ENCODE measurements at places on chromosomes 5 and 9.

- DNase-seq = no peak
Measured at GRCh38 chr9:130498918-130499698, 54.3 kb downstream of the ASS1 start.

- DNase-seq = no peak
Measured at GRCh38 chr5:59542851-59543820, 350.4 kb downstream of the PDE4D start.

DNA sequence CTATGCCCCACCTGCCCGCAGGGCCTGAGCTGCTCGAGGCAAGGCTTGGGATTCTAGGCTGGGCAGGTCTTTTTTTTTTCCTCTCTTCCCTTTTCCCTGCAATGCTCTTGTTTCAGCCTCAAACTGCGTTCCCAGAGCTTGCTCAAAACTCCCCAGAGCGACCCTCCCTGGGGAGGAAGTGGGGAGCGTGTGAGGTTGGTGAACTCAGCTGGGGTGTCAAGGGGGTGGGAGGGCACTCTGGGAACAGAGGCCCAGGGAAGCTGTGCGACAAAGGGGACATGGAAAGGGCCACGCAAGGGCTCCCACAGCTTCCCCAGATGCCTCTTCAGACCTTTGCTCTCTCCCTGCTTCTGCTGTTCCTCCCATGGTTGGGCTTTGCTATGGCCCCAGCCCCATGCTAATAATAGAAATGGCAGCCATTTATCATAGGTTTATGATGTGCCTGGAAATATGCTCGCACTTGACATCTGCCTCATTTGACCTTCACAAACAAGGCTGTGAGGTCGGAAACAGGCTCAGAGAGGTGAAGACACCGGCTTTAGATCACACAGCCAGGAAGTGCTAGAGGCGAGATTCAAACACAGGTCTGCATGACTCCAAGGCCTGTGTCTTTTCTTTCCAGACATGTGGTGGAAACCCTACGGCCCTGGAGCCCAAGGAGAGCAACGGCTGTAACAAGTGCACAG lies 40.9 kb upstream of the IL17B start:
- no peak for DNase-seq

GRCh38 chr5:39877479-39877878 lies 452.7 kb upstream of the DAB2 start:
- no peak for DNase-seq

- DNase-seq = no peak
Measured at GRCh38 chr5:126975796-126976195, 54.6 kb downstream of the MARCHF3 start.

DNA sequence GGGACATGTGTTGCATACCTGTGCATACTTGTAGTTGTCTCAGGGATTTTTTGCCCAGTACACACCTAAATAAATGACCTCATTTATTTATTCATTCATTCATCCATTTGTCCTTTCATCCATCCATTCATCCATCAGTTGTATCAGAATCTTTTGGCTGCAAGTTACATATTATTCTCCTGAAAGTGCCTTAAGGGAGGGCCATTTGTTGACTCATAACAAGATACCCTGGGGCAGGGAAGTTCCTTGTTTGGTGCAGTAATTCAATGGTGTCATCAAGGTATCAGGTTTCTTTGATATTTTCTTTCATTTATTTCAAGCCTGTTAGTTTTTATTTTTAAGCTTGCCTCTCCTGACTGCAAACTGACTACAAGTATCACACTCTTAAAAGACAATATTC lies 597.9 kb upstream of the TLE4 start:
- no peak for DNase-seq

DNA sequence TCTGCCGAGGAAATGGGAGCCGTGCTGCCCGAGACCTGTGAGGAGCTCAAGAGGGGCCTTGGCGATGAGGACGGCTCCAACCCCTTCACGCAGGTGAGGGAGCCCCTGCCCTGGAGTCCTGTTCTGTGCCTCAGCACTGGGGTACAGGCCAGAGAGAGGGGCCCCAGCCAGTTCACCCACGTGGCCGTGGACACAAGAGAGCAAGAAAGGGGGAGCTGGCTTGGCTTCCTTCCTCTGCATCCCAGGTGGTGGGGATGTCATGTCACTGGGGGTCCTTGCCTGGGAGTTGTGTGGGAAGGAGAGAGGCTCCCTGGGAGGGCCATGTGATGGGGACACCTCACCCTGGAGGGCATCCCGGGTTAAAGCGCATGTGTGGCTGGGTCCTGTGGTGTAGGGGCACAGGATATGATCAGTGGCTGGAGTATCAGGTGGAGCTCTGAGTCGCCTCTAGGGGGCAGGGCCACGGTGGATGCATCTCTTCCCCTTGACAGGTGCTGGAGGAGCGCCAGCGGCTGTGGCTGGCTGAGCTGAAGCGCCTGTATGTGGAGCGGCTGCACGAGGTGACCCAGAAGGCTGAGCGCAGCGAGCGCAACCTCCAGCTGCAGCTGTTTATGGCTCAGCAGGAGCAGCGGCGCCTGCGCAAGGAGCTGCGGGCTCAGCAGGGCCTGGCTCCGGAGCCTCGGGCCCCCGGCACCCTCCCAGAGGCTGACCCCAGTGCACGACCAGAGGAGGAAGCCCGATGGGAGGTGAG lies 7.5 kb downstream of the N4BP3 start:
- no peak for DNase-seq

DNA sequence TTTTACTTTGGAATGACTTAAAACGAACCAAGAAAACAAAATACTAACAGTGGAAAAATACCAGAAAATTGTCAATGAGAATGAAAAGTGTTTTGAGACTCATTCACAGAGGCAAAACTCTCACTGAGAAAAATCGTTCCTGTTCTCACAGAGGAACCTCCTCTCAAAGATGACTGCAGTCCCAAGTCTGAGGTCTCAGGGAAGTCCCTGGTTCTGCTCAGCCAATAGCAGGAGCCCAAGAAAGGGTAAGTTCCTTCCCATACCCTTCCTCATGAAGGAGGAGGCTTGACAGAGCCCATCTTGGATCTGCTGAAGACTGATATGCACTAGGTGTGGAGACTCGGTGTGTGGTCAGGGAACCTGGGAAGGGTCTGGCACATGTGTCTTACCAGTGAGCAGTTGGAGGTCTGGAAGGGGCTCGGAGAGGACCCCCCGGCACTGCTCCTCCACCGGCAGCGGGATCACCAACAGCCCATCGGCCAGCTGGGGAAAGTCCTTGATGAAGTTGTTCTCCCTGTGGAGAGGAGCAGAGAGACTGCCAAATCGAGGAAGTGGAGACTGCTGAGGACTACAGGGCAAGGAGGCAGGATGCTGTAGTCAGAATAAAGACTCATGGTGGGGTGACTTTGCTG lies 46.0 kb downstream of the TRIM32 start:
- no peak for DNase-seq

- DNase-seq = no peak
Measured at GRCh38 chr9:8346296-8346695, 546.7 kb upstream of the DMAC1 start.

GRCh38 chr5:110063640-110064602 lies 374.2 kb downstream of the MAN2A1 start:
- no peak for DNase-seq

GRCh38 chr5:38996123-38996522 lies 78.1 kb downstream of the RICTOR start:
- no peak for DNase-seq

- no peak for DNase-seq
Measured at GRCh38 chr5:82386576-82386975, 108.4 kb upstream of the RPS23 start.

DNA sequence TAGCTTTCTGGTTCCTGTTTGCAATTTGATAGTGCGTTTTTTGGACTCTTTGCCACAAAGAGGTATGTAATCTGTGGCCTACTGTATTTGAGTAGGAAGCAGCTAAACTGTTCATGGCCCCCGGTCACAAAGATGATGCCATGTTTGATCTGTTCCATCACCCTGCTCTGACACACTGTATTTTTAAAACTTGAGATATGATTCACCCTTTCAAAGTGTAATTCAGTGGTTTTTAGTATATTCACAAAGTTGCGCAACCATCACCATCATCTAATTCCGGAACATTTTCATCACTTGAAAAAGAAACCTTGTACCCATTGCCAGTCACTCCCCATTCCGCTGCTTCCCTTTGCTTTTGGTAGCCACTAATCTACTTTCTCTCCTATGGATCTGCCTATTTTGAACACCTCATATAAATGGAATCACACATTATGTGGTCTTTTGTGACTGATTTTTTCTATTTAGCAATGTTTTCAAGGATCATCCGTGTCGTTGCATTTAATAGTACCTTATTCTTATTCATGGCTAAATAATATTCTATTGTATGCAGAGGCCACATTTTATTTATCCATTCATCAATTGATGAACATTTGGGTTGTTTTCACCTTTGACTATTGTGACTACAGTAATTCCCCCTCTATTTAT lies 141.6 kb downstream of the NR3C1 start:
- DNase-seq = no peak

GRCh38 chr9:18668944-18669343 lies 195.0 kb downstream of the ADAMTSL1 start:
- no peak for DNase-seq

- no peak for DNase-seq
Measured at GRCh38 chr5:135179308-135179980, 145.4 kb upstream of the PITX1 start.

DNA sequence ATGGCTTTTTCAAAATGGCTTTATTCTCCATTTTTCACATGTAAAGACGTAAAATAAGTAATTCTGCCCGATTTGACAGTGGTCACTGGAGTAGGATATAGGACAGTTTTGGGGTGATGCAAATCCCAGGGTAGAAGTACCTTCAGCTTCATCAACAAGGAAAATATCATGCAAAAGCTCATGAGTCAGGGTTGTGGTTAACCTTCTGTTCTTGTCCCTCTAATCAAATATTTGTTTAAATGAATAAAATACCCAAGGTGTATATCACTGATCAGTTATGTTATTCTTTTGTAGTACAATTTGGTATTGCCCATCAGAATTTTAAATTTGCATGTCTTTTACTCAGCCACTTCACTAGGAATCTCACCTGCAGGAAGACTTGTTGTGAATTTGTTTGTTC lies 40.0 kb downstream of the FBXL7 start:
- no peak for DNase-seq

DNA sequence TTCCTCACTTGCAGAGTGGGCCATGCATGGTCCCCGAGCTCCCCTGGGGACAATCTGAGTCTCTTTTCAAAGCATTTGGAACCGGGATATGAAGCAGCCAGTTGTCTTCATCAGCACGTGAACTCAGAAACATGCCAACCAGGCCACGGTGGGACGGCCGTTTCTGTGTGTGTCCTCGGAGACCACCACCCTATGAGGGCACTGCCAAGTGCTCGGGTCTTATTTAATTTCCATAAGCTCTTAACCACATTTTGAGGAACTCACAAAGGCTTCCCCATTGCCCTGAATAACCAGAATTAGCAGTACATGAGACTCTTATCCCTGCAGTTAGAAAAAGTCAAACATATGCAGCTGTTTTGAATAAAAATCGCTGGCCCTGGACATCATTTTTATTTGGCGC lies 60.1 kb downstream of the OTULIN start:
- DNase-seq = no peak

DNA sequence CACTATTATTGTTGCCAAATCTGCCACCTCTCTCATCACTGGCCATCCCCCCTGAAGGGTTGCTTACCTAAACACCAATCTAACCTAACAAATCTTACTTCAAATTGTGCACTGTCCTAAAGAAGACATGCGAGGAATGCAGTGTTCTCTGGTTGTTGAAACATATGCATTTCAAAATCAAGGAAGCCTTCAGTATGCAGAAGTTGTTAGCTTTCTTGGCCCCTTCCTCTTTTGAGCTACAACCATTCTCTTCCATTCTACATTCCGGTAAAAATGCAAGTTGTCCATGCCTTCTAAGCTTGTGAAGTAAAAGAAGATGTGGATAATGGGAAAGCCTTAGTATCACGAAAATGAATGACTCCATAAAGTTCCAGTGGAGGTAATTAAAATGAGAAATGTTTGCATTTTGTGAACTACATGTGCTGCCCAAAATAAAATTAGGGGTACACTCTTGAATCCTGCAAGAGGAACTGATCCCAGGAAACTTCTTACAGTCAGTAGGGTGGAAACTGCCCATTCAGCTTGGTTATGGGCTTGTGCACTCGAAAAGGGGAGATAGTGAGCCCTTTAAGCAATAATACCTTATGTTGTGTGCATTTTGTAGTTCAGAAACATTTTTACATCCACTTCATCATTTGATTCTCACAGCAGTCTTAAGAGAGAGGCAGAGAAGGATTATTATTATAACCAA lies 77.6 kb upstream of the ADRB2 start:
- DNase-seq = no peak

GRCh38 chr5:80631278-80632259 lies 22.9 kb upstream of the MSH3 start:
- no peak for DNase-seq

DNA sequence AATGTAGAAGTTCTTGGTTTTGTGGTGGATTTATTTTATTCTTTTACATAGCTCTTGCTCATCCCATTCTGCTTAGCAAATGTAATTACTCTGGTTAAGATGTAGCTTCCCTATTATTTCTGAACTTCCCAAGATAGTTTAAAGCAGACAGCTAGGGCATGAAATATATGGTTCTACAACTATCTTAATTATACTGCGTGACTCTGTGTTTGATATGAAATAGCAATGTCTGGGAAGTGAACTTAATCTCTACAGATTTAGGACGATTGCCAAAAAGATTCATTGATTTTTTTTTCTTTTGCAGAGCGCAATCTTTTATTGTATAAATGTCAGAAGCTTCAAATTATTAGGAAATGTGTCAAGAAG lies 529.3 kb upstream of the ZNF608 start:
- no peak for DNase-seq

- no peak for DNase-seq
Measured at GRCh38 chr5:173825215-173825865, 62.8 kb upstream of the CPEB4 start.

- no peak for DNase-seq
Measured at GRCh38 chr5:168946363-168946762, 354.6 kb downstream of the SLIT3 start.

GRCh38 chr5:180180421-180180820 lies 28.6 kb downstream of the RASGEF1C start:
- no peak for DNase-seq

DNA sequence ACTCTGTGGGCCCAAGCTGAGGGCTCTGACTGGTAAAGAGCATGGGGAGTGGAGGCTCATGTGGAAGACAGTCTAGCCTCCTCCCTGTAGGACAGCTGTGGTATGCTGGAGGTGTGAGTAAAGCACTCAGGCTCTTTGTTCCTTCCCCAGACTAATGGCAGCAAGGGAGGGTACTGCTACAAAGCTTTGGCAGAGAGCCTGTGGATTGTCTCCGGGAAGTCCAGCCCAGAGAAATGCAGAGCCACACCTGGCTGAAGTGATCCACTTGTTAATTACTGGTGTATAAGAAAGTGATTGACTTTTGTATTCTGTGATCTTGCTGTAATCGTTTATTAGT lies 161.7 kb downstream of the OXCT1 start:
- no peak for DNase-seq

GRCh38 chr9:4297786-4298254 lies 2.0 kb downstream of the GLIS3 start:
- DNase-seq = no peak

GRCh38 chr5:51345106-51345505 lies 38.1 kb upstream of the ISL1 start:
- no peak for DNase-seq
